Fibroblast of skin of scalp (primary cell): ENCODE measurements at places on chromosomes 1 and 21.

DNA sequence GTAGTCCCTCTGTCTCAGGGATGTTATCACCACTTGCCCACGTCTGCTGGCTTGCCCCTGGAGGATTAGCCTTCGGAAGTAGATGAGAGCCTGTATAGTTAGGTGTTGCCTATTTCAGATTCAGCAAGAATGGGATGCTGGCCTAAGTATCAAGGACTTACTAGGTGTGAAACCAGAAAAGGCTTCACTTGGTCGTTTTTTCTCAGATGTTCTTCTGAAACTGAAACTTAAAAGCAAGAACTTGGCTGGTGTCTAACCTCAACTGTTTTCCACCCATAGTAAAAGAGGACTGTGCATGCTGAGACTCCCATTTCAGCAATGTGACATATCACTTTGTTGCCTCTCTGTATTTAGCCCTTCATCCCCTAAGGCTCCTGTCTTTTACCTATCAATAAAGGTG is 67.0 kb upstream of the LRRC53 start:
- DNase-seq = no peak

DNA sequence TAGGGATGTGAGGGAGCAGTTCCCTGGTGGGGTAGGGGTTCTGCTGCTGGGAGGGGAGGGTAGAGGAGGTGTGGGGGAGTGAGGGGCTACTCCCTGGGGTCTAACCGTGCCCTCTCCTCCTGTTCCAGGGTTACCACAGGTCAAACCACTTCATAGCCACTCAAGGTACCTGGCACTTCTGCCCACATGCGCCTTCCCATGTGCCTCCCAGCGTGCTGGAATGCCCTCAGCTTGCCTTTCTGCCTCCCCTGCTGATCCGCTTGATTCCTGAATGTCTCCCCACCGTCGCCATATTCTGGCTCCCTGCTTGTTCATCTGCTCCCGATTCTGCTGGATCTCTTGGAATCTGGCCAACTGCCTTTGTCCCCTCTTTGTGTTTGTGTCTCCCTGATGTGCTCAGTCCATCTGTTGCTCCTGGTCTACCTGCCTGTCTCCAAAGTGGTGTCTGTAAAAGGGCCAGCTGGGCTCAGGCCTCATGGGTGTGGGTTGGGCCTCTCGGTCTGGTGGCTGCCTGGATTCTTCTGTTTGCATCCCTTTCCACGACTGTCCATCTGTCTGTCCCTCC is 74.4 kb downstream of the PTPRU start:
- DNase-seq = no peak

DNA sequence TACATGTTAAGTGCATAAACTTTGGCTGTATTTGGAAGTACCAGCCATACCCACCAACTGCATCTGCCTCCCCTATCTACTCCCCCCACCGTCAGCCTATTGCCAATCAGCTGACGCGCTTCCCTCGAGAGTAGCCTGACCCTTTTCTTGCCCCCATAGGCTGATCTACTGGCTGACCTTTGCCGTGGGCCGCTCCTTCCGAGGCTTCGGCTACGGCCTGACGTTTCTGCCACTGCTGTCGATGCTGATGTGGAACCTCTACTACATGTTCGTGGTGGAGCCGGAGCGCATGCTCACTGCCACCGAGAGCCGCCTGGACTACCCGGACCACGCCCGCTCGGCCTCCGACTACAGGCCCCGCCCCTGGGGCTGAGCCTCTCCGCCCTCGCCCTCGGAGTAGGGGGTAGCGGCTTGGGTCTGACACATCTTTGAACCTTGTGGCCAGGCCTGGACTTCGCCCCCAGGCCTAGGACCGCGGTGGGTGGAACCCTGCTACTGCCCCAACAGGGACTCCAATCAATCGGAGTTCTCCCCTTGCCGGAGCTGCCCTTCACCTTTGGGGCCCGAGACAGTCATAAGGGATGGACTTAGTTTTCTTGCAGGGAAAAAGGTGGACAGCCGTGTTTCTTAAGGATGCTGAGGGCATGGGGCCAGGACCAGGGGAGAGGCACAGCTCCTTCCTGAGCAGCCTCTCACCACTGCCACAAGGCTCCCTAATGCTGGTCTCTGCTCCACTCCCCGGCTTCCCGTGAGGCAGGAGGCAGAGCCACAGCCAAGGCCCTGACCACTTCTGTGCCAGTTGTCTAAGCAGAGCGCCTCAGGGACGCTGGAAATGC is 4.0 kb downstream of the GLMP start:
- peak; percentile 83 for DNase-seq

GRCh38 chr1:39676948-39677548 is 5.1 kb upstream of the NT5C1A start:
- DNase-seq = no peak

- DNase-seq = no peak
Observed at GRCh38 chr1:214976665-214977064, 105.9 kb upstream of the KCNK2 start.

GRCh38 chr1:47711848-47712492 is 274.1 kb downstream of the FOXD2 start:
- DNase-seq = no peak

GRCh38 chr1:53585129-53585528 is 125.9 kb downstream of the DMRTB1 start:
- peak; percentile 45 for DNase-seq

- no peak for DNase-seq
Observed at GRCh38 chr1:46368791-46369190, 25.3 kb upstream of the FAAH start.

GRCh38 chr1:187949567-187949966 is 1120.8 kb downstream of the PLA2G4A start:
- DNase-seq = no peak

DNA sequence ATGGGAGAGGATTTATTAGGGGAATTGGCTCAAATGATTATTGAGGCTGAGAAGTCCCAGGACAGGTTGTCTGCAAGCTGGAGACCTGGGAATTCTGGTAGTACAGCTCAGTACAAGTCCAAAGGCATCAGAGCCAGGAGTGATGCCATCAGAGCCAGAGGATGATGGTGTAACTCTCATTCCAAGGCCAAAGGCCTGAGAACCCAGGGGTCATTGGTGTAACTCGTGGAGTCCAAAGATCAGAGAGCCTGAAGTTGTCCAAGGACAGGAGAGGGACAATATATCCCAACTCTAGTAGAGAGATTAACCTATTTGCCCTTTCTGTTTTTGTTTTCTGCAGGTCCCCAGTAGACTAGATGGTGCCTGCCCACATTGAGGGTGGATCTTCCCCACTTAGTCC is 134.3 kb downstream of the MAP3K21 start:
- DNase-seq = no peak

GRCh38 chr1:223233410-223234169 is 90.5 kb upstream of the TLR5 start:
- DNase-seq = peak; percentile 41

- DNase-seq = no peak
Observed at GRCh38 chr1:115173151-115173550, 83.8 kb upstream of the TSPAN2 start.

GRCh38 chr1:229884765-229885164 is 182.3 kb upstream of the GALNT2 start:
- DNase-seq = no peak

- DNase-seq = no peak
Observed at GRCh38 chr1:63317817-63318152, 4.6 kb upstream of the FOXD3 start.

GRCh38 chr21:33699277-33699676 is 57.0 kb downstream of the ITSN1 start:
- DNase-seq = no peak

- DNase-seq = peak; percentile 67
Observed at GRCh38 chr1:165871311-165872067, 44.1 kb downstream of the UCK2 start.

GRCh38 chr1:118039170-118039569 is 109.6 kb downstream of the WDR3 start:
- no peak for DNase-seq

DNA sequence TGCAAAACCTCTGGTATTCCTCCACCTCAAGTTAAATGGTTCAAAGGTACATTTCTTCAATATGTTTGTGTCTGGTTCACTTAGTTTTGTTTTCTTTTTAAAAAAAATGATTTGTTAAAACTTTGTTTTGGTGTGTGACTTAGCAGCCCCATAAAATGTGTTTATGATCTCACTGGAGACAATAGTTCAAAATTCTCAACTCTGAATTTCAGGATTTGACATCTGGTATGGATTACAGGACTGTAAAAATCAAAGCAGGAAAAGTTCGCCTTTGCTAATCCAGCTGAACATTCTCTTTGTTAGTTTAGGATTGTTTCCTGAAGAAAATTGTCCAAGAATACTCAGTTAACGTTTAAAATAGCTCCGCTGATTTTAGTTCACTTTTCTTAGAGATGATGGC is 231.7 kb downstream of the HMCN1 start:
- DNase-seq = peak; percentile 71
